SJSA1 (cell line): ENCODE measurements at places on chromosomes 3 and 15.
A peak's percentile ranks its signal among the peaks of the same experiment; 100 is the strongest.

- H3K4me1 ChIP-seq, result no peaks in the 10 kb centered on the region
- DNase-seq, result no peak
- no peaks in the 10 kb centered on the region for H3K27me3 ChIP-seq
- no peak overlapping the region for H3K4me3 ChIP-seq
- no peaks in the 10 kb centered on the region for H3K36me3 ChIP-seq
Observed at GRCh38 chr3:43001094-43001553, 22.0 kb downstream of the GASK1A start.

DNA sequence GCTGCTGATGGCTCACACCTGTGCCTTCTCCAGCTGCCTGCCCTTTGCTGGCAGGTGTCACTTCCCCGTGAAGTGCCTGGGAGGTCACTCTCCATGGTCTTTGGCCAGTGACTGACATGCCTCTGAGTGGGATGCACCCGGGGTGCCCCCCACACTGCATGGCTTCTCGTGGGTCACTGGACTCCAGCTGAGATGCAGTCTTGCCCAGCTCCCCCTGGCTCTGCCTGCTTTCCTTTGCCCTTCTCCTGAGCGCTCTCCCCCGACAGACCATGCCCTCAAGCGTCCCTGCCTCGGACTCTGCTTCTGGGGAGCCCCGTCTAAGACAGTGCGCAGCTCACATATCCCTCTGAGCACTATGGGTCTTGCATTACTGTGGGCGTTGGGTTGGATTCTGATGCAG is 14.4 kb downstream of the FBLN2 start:
- no peaks in the 10 kb centered on the region for H3K36me3 ChIP-seq
- no peak overlapping the region for H3K4me3 ChIP-seq
- H3K4me1 ChIP-seq, result no peaks in the 10 kb centered on the region
- DNase-seq, result no peak

- no peaks in the 10 kb centered on the region for H3K36me3 ChIP-seq
- DNase-seq, result no peak
- H3K27ac ChIP-seq, result no peak overlapping the region
Observed at GRCh38 chr3:74301056-74301455, 313.4 kb downstream of the CNTN3 start.

- H3K4me1 ChIP-seq, result peaks cover 47% of the 10 kb centered on the region
- peak; percentile 89 for DNase-seq
- peak overlapping the region; percentile 97 for H3K27ac ChIP-seq
- no peaks in the 10 kb centered on the region for H3K36me3 ChIP-seq
Observed at GRCh38 chr15:87369269-87369668, 887.3 kb downstream of the NTRK3 start.

- DNase-seq, result no peak
- H3K27me3 ChIP-seq, result no peaks in the 10 kb centered on the region
- H3K4me1 ChIP-seq, result peaks cover 24% of the 10 kb centered on the region
- peaks cover 92% of the 10 kb centered on the region for H3K36me3 ChIP-seq
Observed at GRCh38 chr15:92929002-92929401, 28.9 kb downstream of the CHD2 start.

DNA sequence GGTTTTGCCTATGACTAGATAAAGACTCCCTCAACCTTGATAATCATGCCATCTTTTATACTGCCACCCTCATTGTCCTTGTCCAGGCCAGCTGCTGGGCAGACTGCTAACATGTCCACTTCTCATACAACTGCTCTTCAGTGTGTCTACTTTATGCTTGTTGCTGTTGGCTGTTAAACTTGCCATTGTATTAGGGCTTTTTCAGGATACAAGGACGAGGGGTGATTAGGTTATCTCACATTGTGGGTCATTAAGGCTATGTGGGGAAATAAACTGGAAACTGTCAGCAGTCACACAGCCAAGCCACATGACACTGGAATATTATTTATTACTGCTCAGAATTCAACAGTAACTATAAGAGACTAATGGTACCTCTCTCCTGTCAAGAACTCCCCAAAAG is 36.1 kb downstream of the STARD9 start:
- no peak overlapping the region for H3K27ac ChIP-seq
- H3K27me3 ChIP-seq, result no peaks in the 10 kb centered on the region
- DNase-seq, result no peak
- H3K4me3 ChIP-seq, result no peak overlapping the region
- peaks cover 3% of the 10 kb centered on the region; the same call in 1 of the 2 replicates for H3K36me3 ChIP-seq

- H3K36me3 ChIP-seq, result peaks cover 73% of the 10 kb centered on the region
- no peak for DNase-seq
- no peak overlapping the region for H3K27ac ChIP-seq
- H3K27me3 ChIP-seq, result no peaks in the 10 kb centered on the region
Observed at GRCh38 chr3:197836244-197836643, 45.2 kb downstream of the LRCH3 start.

GRCh38 chr3:112097378-112097777 is 11.2 kb downstream of the C3orf52 start:
- H3K27me3 ChIP-seq, result no peaks in the 10 kb centered on the region
- H3K36me3 ChIP-seq, result peaks cover 41% of the 10 kb centered on the region
- H3K27ac ChIP-seq, result peak overlapping the region; percentile 75
- H3K4me3 ChIP-seq, result no peak overlapping the region
- H3K4me1 ChIP-seq, result peaks cover 37% of the 10 kb centered on the region
- peak; percentile 89 for DNase-seq

- H3K27me3 ChIP-seq, result no peaks in the 10 kb centered on the region
- no peak overlapping the region for H3K4me3 ChIP-seq
- no peak overlapping the region for H3K27ac ChIP-seq
- peaks cover 96% of the 10 kb centered on the region for H3K36me3 ChIP-seq
- H3K4me1 ChIP-seq, result peaks cover 12% of the 10 kb centered on the region
- no peak for DNase-seq
Observed at GRCh38 chr15:48432688-48433087, 101.5 kb downstream of the DUT start.

- no peaks in the 10 kb centered on the region for H3K4me1 ChIP-seq
- H3K27me3 ChIP-seq, result no peaks in the 10 kb centered on the region
- H3K27ac ChIP-seq, result no peak overlapping the region
- peaks cover 49% of the 10 kb centered on the region for H3K36me3 ChIP-seq
Observed at GRCh38 chr3:196073255-196073753, 8.6 kb downstream of the TFRC start.

- H3K27ac ChIP-seq, result no peak overlapping the region
- no peaks in the 10 kb centered on the region for H3K27me3 ChIP-seq
- peaks cover 16% of the 10 kb centered on the region for H3K4me1 ChIP-seq
- no peak overlapping the region for H3K4me3 ChIP-seq
- H3K36me3 ChIP-seq, result no peaks in the 10 kb centered on the region
Observed at GRCh38 chr15:87357637-87358313, 898.8 kb downstream of the NTRK3 start.

DNA sequence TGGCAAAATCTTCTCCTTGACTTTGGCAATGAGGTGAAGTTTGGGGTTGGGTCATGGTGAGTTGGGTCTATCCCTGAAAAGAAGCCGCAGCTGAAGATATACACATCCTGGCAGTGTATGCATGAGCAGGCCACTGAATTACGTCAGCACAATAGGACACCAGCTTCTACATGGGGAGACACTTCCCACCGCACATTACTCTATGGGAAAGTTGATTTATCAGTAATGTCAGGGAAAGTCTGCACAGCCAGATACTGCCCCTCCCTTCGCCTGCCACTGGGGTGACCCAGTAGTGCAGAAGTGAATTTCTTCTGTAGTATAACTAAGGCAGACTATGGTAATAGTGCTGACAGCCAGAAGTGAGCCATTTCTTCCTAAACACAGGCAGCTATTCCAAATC is 245.0 kb downstream of the NTRK3 start:
- no peaks in the 10 kb centered on the region for H3K27me3 ChIP-seq
- no peaks in the 10 kb centered on the region for H3K4me1 ChIP-seq
- no peak for DNase-seq
- H3K27ac ChIP-seq, result no peak overlapping the region

GRCh38 chr3:190968616-190969015 is 106.1 kb upstream of the GMNC start:
- no peaks in the 10 kb centered on the region for H3K36me3 ChIP-seq
- H3K27ac ChIP-seq, result no peak overlapping the region
- H3K4me1 ChIP-seq, result no peaks in the 10 kb centered on the region
- H3K27me3 ChIP-seq, result no peaks in the 10 kb centered on the region
- H3K4me3 ChIP-seq, result no peak overlapping the region
- DNase-seq, result no peak

DNA sequence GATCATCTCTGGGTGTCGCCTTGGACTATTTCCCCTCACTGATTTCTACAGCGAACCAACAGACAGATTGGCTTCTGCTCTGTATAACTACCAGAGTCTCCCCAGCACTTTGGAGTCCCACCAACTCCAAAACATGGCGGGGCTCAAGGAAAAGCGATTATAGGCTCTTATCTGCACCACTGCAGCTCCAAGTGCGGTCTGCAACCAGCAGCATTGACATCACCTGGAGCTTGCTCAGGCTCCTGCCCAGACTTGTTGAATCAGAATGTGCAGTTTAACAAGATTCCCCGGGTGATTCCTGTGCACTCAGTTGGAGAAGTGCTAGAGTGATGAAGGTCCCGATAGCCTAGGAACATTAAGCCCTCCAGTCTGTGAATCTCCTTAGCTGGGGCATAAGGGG is 9.0 kb downstream of the CCK start:
- peaks cover 11% of the 10 kb centered on the region; the same call in 1 of the 2 replicates for H3K27me3 ChIP-seq
- no peak overlapping the region for H3K27ac ChIP-seq
- no peak for DNase-seq
- no peaks in the 10 kb centered on the region for H3K4me1 ChIP-seq
- H3K4me3 ChIP-seq, result no peak overlapping the region
- H3K36me3 ChIP-seq, result no peaks in the 10 kb centered on the region

DNA sequence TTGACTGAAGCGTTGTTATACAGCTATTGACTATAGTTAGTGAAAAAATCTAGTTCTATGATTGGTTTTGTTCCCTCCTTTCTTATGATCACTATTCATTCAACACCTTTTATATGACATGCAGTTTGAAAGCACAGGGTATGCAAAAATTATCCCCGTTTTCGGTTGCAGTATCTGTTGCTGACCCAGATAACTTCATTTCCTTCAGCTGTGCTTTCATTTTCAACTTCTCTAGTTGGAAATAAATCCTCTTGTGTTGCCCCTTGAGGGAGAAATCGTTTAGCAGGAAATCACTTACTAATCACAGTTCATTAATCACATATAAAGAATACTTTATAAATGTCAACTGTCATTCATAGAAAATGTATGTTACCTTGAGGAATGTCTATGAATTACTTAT is 55.1 kb downstream of the MBNL1 start:
- H3K27ac ChIP-seq, result no peak overlapping the region
- DNase-seq, result no peak
- peaks cover 29% of the 10 kb centered on the region for H3K36me3 ChIP-seq
- H3K4me3 ChIP-seq, result no peak overlapping the region
- peaks cover 39% of the 10 kb centered on the region for H3K4me1 ChIP-seq

GRCh38 chr15:94644433-94644832 is 413.1 kb downstream of the MCTP2 start:
- H3K36me3 ChIP-seq, result no peaks in the 10 kb centered on the region
- no peak overlapping the region for H3K4me3 ChIP-seq
- no peak for DNase-seq
- no peaks in the 10 kb centered on the region for H3K4me1 ChIP-seq

DNA sequence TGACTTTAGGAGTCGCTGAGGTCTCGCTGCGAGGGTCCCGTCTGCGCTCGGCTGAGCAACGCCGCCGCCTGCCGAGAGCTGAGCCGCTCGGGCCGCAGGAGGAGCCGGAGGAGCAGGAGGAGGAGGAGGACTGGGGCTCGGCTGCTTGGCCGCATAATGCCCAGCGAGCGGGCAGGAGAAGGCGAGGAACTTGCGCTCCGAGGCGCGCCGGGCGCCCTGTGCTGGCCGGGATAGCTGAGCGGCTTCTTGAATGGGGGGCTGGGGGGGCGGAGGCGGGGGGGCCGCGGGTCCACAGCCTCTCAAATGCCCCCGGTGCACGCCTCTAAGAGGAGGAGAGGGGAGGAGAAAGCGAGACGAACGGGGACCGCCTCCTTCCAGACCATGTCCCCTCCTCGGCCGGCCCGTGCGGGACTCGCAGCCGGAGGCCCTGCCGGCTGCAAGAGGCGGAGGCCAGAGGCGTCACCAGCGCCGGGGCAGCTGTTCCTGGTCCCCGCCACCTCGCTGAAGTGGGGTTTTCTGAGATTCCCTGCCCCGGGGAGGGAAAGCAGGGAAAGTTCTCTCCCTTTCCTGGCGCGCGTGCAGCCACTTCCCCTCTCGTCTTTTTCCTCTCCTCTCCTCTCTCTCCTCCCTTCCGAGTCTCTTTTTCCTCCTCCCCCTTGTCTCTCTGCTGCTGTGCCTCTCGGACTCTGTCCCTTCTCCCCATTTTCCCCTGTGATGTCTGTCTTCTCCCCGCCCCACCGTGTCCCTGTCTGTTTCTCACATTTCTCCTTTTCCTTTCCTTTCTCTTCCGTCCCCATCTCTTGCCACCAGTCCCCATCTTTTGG is at the start of gene ADAMTS9:
Gene ADAMTS9 (minus strand): TSS at position 220 of the 824 bp plus-strand sequence. CDS start 343 bp downstream, outside the sequence.
- peaks cover 10% of the 10 kb centered on the region; the same call in 1 of the 2 replicates for H3K4me1 ChIP-seq
- no peaks in the 10 kb centered on the region for H3K27me3 ChIP-seq
- DNase-seq, result peak; percentile 73
- H3K27ac ChIP-seq, result no peak within 1 kb of the TSS
- peak within 1 kb of the TSS; percentile 50 for H3K4me3 ChIP-seq
